ENCODE measurements at places on chromosomes 7 and 10.
A peak's percentile ranks its signal among the peaks of the same experiment; 100 is the strongest.

GRCh38 chr10:29692121-29692539 lies 57.4 kb upstream of the SVIL start:
- DNase-seq: peak; percentile 83

DNA sequence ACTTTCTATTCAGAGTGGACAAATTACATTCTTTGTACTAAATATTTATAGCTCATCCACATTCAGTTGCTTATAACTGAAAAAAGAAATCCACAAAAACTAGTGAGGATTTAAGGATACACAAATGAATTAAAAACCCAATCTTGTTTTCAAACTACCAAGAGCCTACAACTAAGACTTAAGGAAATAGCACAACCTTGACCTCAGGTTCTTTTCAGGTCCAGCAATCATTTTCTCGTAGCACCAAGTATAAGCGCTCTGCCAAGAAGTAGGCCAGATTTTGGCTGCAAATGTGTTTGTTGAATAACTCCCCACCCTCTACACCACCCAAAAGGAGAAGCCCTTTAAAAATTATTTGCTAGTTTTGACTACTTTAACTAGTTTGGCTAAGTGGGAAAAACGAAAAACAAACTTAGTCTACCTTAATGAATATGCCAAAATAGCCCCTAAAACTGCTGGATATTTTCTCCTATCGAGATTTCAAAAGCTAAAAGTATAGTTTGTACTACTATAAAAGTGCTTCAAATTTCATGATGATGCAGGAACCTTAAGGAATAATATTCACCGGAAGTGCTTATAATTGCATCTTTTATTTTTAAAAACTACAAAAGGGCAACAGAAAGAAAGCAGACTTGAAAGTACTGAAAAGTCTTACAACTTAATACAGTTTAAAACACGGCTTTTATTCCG lies 2.7 kb upstream of the KMT2E start:
- DNase-seq: peak; percentile 70

DNA sequence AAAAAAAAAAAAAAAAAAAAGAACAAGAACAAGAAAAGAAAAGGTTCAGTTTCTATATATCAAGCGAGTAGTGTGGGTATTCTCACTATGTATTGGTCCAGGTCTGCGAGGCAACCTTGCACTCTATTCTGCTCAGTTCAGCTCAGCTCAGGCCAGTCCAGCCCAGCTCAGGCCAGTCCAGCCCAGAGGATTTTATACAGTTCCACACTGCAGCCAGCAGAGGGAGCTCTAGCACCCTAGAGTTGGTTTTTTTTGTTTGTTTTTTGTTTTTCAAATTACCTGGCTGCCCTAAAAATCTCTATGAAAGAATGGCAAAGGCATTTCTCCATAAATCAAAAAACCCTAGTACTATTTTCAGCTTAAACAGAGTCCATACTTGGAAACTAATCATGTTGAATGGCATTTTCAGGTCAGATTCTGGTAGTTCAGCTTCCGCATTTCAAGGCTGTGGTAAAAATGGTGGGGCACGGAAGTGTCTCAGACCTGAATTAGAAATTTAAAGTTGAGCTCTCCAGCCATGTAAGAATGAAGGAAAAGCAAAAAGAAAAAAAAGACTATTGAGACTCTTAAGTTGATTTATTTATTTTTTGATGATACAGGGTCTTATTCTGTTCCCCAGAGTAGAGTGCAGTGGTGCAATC lies 55.2 kb upstream of the GSDME start:
- DNase-seq: peak; percentile 62

DNA sequence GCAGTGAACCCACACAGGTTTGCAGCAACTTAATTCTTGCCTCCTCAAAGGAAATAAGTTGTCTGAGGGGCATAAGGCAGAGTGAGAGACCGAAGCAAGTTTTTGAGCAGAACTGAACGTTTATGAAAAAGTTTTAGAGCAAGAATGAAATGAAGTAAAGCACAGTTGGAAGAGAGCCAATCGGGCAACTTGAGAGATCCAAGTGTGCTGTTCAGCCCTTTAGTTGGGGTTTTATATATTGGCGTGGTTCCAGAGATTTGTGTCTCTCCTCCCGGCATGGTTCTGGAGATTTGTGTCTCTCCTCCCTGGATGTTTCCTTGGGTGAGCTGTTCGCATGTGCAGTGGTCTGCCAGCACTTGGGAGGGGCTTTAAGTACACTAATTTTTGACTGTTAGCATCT lies 141.4 kb upstream of the DGKB start:
- no peak for DNase-seq

GRCh38 chr10:31949266-31949665 lies 20.6 kb upstream of the ARHGAP12 start:
- DNase-seq: no peak

DNA sequence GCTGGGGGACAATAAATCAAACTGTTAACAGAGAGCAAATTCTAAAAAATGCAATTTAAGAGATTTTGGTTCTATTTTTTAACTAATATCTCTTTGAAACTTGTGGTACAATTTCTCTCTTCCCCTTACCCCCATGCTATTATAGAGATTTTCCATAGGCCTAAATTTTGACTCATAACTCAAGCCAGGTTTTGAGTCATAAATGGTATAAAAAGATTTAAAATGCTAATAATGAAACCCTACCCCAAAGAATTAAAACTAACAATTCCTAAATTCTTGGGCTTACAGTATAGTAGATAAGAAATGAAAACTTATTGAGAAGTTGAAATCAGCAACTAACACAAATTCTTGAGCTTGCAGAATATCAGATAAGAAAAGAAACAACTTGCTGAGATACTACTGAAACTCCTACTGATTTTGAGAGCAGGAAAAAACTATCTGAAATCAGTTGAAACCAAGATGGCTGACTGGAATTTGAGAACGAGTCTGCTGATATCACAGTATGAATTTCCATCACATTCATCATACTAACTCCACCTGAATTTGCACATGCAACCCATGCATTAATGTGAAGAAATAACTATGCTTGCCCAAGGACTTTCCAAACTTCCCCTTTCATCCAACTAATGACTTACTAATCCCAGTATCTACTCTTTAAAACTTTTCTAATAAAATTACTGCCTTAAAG lies 36.3 kb downstream of the POT1 start:
- DNase-seq: no peak

DNA sequence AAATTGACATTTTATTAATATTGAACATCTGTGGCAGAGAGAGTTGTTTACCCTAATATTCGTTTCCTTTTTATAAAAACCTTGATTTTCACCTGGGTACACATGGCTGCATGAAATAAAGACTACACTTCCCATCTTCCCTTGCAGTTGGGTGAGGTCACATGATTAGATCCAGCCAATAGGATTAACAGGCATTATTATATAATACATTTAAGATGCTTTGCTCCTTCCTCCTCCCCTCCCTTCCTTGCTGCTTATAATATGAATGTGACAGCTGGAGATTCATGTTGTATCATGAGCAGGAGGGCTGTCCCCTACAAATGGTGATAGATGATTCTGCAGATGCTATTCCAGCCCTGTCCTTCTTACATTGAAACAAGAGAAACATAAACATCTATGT lies 146.6 kb downstream of the SH2D4B start:
- no peak for DNase-seq

GRCh38 chr7:112271162-112271561 lies 64.7 kb downstream of the ZNF277 start:
- no peak for DNase-seq

DNA sequence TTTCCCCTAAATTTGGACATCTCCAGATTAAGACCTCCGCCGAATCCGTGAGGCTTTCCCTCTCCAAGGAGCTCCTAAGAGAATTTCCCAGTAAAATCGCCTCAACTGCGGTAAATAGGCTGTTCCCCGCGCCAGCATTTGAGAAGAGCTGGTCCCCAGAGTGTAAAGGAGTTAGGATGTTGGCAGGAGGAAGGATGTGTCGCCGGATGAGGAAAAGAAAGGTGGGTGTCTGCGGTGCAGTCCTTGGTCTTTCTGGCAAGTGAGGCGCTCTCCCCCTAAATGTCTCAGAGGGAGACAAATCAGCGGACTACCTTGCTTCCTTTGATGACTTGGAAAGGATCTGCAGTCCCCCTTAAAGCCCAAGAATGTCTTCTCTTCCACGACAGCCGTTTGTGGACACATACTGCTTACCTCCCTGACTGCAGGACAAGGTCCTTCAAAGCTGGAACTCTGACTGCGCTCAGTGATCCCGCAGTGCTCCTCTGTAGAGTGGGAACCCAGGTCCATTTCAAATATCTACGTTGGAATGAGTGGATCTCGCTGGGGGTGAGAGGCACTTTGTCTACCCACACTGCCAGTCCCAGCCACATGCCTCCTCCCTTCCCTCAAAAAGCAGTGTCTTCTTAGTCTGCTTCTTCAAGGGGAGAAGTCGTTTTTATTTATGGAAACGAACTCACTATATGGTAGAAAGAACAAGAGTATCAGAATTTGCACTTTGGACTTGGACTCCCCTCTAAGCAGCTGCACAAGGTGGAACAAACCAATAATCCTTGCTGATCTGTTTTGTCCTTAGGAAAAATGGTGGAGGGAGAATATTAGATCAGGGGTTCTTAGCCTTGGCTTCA lies 1.1 kb upstream of the DLG5 start:
- DNase-seq: no peak

DNA sequence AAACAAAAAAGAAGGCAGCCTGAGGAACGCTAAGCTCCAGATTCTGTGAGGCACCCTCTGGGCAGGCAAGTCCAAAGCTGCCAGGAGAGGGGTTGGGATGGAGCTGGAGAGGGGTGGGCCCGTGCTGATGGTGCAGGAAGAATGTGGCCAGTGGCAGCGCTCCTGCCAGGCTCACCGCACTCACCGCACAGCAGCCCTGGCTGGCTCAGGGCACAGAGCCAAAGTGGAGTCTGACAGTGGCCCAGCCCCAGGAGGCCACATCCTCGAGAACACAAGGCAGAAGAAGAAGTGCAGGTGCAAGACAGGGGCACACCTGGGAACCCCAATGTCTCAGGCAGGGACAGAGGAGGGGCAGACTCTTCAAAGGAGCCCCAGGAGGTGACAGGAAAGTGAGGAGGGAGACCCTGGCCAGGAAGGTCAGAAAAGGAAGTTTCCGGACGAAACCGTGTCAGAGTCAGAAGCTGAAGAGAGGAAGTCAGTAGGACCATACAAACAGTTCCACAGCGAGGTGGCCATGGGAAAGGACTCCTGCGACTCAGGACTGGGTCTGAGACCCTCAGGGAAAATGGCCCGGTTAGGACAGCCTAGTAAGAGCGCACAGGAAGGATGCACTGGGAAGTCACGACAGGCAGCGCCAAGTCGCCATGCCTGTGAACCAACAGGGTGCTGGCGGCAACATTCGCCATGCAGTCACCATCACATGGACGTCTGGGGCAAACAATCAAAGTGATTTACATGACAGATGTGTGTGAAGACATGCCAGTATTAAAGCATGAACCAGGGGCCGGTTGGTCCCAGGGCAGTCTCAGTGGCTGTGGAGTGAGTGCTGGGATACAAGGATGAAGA lies 54.4 kb downstream of the COBL start:
- DNase-seq: peak; percentile 45

GRCh38 chr10:13567030-13567429 lies 19.7 kb upstream of the PRPF18 start:
- DNase-seq: peak; percentile 8

DNA sequence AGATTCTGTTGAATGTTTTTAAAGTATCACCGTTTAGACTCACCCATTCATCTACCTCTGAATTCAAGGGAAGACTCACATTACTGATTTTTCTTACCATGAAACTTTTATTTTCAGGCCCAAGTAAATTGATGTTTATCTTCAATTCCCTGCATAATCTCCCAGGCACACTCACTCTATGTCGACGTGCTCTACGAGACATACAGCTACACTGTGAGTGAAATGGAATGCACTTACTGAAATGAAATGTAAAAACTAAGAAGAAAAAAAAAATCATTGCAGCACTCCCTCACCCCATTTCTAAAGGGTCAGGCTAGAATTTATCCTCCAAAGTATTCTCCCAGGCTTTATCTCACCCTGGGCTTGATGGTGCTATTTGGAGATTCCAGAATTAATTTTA lies 987.9 kb downstream of the CCSER2 start:
- no peak for DNase-seq

DNA sequence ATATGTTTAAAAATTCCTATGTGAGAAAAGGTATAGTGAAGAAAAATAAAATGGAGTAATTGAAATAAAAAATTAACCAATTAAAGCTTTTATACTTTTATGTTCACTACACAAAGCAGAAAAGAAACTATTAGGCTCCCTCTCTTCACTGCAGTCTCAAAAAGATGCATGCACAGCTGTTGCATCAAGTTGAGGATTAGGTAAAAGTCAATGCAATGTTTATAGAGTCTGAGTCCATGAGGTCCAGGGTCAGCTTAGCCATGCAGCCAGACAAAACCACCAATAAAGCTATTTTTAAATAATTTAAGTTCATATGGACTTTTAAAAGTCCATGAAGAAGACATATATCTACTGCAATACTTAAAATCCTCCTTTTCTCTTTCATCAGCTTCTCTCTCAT lies 31.1 kb upstream of the ING3 start:
- no peak for DNase-seq

- no peak for DNase-seq
Measured at GRCh38 chr10:84196083-84196482, 1.7 kb downstream of the CDHR1 start.

GRCh38 chr7:151838861-151839381 lies 38.0 kb downstream of the PRKAG2 start:
- DNase-seq: no peak

- no peak for DNase-seq
Measured at GRCh38 chr7:30465046-30465810, 13.4 kb downstream of the NOD1 start.

DNA sequence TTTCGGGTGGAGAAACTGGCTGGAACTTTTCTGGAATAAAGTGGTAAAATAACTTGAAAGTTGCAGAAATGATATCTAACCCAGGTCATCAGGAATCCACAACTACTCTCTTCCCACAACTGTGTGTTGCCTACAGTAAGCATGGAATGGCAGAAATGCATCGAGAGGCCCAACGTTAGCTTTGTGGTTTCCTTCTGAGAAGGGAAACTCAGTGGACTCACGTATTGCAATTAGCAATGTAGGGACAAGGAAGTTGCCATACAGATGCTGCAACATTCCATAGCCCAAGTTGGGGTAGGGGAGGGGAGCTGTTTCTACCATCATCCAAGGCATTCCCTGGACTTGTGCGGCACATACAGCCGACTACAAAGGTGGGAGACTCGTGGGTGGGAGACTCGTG lies 1.9 kb downstream of the PON1 start:
- DNase-seq: no peak

DNA sequence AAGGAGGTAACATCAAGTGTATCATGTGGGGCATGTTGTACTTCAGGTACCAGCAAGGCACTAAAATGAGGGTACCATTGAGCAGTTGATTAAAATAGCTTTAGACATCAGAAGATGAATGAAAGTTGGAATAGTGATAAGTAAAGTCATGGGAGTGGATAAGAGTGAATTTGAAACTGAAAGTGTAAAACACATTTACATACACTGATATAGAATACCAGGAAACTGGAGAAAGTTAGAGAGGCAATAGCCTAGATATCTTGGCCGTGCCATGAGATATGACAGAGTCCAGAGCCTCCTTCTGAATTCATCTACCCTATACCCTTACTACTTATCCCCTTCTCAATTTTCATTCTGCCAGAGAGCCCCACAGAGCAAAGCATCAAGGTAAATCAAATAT lies 76.6 kb downstream of the GRM3 start:
- no peak for DNase-seq

GRCh38 chr7:38367301-38367890 lies 94.0 kb upstream of the TARP start:
- no peak for DNase-seq

Measured in osteoblast (primary cell).